ELF-1 (cell line): ENCODE measurements at places on chromosomes 3 and 15.

DNA sequence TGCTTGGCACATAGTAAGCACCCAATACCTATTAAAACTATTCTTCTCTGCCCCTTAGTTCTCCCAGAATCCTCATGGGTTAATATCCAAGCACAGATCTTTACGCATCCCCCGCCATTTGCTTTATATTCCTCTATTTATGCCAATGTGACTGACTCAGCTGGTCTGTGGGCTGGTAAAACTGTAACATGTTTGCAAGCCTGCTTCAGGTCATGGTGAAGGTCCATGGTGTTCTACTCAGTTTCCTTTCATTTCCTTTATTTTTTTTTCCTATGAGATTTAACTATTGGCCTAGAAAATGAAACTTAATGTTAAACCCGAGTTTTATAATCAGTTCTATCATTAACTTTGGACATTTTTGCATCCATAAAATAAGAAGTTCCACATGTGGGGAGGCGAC is 47.0 kb downstream of the FRMD4B start:
- DNase-seq, result no peak

DNA sequence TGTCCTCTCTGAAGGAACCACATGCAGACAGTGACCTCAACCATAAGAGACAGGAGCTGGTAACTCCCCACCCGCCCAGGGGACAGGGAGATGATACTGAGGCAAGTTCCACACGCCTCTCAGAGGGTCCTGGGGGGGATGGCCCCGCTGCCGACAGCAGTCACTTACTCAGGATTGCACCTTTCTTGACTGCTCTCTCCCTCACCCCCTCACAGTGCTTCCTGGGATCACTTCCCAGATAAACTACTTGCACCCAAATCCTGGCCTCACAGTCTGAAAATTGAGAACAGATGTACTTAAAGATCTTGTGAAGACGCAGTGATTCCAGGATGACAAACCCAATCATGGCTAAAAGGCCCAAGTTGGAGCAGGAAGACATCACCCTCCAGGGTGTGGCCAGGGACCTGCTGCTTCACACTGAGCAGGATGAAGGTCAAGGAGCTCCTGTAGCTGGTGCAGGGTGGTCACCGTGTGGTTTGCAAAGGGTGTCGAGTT is 207.6 kb downstream of the ADAMTS17 start:
- DNase-seq, result no peak

DNA sequence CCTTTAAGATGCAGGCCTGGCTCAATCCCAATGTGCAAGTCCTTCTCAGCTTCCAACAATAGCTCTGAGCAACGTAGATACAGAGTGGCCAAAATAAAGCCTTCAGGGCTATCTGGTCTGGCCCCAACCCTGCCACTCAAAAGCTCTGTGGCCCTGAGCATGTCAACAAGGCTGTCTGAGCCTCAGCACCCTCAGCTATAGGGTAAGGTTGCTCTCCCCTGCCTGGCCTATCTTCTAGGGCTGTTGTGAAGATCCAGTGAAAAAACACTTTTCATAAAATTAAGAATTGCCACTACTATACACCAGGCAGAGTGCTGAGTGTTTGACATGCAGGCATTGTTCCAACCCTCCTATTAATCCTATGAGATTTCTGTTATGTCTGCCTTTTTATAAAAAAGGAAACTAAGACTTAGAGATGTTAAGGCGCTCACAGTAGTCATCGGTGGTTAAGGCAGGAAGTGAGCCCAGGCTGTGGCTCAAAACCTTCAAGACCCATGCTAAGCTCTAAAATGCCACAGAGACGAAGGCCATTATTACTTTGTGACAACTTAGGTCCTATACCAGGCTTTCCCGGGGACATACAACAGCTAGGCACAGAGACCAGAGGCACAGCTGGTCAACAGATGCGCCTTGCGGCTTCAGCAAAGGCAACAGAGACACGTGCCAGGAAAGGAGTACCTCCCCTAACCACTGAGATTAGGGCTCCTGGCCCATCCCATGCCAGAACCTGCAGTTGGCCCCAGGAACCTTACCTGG is 5.1 kb downstream of the POLG start:
- no peak for DNase-seq

GRCh38 chr3:149227591-149228268 is 6.1 kb upstream of the CP start:
- DNase-seq, result no peak

DNA sequence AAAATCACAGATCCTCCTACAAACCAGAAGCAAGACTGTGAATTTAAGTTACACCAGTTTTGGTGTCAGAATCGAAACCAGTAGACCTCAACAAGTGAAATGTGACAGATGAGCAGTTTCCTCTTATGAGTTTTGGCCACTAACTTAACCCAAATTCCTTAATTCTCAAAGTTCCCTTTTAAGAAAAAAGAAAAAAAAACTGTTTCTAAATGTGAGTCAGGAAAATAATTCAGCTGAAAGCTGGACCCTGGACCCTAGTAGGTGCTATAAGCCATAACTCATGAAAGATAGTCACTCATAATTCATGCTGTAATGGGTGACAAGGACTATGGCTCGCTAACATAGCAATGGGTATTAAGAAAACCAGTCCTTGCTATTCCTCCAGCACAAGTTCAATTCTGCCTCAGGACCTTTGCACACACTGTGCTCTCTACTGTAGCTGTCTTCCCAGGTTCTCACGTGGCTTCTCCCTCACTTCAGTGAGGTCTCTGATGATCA is 9.0 kb upstream of the THRB start:
- no peak for DNase-seq

DNA sequence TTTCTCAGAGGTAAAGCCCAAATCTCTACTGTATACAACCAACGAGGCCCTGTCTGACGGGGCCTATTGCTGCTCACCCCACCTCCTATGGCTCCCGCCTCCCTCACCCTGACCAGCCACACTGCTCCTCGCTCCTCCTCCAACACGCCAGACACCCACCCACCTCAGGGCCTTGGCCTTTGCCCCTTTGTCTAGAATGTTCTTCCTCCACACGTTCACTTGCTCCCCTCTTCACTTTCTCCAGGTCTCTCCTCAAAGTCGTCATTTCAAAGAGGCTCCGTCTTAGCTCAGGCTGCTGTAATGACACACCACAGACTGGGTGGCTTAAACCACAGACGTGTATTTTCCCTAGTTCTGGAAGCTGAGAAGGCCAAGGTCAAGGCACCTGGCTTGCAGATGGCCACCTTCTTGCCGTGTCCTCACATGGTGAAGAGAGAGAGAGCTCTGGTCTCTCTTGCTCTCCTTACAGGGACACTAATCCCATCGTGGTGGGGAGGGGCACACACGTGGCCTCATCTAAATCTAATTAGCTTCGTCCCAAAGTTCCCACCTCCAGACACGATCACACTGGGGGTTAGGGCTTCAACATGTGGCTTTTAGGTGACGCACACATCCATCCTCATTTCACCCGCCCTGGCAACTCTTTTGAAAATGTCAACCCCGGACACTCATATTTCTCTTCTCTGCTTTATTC is 98.2 kb downstream of the TLE3 start:
- no peak for DNase-seq

- DNase-seq, result peak; percentile 41
These were observed 65.3 kb downstream of the CHAC1 start for GRCh38 chr15:41018534-41018933.

- no peak for DNase-seq
These were observed 24.8 kb upstream of the ATP13A5 start for GRCh38 chr3:193403307-193403706.

GRCh38 chr3:65992106-65992505 is 46.6 kb downstream of the MAGI1 start:
- no peak for DNase-seq
